ENCODE measurements at places on chromosomes 4 and X. TPM values are rescaled to one million over a fixed set of nuclear protein-coding genes. Genes with fewer than 3 reads are reported as not detected.

FAT4 gene
- total RNA-seq, result 18.5 TPM

REELD1 gene
- total RNA-seq, result not detected

MAGEA9B gene
- not detected for total RNA-seq

CYTL1 gene
- total RNA-seq, result not detected

DNA sequence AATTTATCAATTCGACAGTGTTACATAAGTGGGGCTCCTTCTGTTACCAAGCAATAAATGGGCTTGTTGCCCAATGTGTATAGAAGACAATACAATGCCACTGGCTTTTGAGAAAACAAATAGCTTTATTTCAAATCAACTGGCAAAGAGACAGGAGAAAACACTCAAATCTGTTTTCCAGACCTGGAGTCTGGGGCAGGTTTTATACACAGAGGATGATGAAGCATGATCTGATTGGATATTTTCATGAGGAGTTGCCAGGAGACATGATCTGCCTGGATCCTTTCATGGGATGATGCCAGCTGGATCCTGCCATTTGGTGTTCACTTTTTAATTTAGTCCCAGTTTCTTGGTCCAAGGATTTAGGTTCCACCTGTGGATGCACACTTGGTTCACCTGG is 287.9 kb downstream of the CXXC4 start:
- H3K36me3 ChIP-seq, result no peaks in the 10 kb centered on the region
- H3K4me1 ChIP-seq, result no peaks in the 10 kb centered on the region
- no peaks in the 10 kb centered on the region for H3K27me3 ChIP-seq
- H3K4me3 ChIP-seq, result no peak overlapping the region
- DNase-seq, result no peak
- no peak overlapping the region for H3K27ac ChIP-seq

DNA sequence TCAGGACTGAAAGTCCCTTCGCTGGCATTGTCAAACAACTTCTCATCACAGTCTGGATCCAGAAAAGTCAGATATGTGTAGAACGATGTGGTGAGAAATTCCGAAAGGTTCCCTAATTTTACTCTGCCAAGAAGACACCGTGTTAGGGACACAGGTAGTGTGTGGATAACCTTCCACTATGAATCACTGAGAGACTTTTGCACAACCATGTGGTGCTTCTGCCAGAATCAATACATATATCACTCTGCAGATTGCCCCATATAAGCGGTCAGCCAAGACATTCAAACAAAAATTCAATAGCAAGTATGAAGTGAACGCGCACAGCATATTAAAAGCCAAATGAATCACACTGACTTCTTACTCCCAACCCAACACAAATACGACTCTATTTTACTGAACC is 63.8 kb downstream of the PHKA2 start:
- H3K27ac ChIP-seq, result no peak overlapping the region
- H3K27me3 ChIP-seq, result no peaks in the 10 kb centered on the region
- H3K36me3 ChIP-seq, result peaks cover 55% of the 10 kb centered on the region
- H3K4me3 ChIP-seq, result no peak overlapping the region
- no peaks in the 10 kb centered on the region for H3K4me1 ChIP-seq

- no peaks in the 10 kb centered on the region for H3K27me3 ChIP-seq
- DNase-seq, result no peak
- no peak overlapping the region for H3K4me3 ChIP-seq
- no peaks in the 10 kb centered on the region for H3K4me1 ChIP-seq
- H3K36me3 ChIP-seq, result no peaks in the 10 kb centered on the region
- H3K27ac ChIP-seq, result no peak overlapping the region
Measured at GRCh38 chr4:114205261-114205660, 225.8 kb upstream of the ARSJ start.

DNA sequence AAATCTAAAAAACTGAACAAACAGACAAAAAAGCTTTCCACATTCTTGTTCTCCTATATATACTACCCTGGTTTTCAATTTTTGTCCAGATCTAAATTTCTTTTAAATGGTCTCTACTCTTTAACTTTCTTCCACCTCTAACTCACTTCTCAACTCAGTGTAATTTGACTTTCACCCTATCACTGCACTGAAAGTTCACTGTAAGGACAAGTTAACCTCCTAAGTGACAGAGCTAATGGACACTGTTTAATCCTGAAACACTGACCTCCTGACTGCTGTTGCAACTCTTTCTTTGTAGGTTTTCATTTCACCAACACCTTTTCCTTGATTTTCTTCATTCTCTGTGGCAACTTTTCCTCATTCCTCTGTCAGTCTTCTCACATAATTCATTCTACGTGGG is 50.0 kb downstream of the ATOH1 start:
- no peaks in the 10 kb centered on the region for H3K27me3 ChIP-seq
- no peak for DNase-seq
- no peak overlapping the region for H3K27ac ChIP-seq

GRCh38 chrX:154819771-154820341 is 14.6 kb upstream of the MPP1 start:
- no peaks in the 10 kb centered on the region for H3K36me3 ChIP-seq
- no peaks in the 10 kb centered on the region for H3K27me3 ChIP-seq
- H3K27ac ChIP-seq, result no peak overlapping the region
- H3K4me3 ChIP-seq, result no peak overlapping the region
- no peak for DNase-seq
- H3K4me1 ChIP-seq, result no peaks in the 10 kb centered on the region
